AG09309 (cell line): ENCODE measurements at places on chromosomes 4 and X.

GRCh38 chr4:131974730-131975129, 1174.4 kb upstream of the PCDH10 start:
- no peak for DNase-seq

GRCh38 chr4:86791126-86791525, 58.1 kb downstream of the SLC10A6 start:
- DNase-seq: no peak

- no peak for DNase-seq
These were observed 23.0 kb upstream of the DHX15 start for GRCh38 chr4:24607334-24607733.

DNA sequence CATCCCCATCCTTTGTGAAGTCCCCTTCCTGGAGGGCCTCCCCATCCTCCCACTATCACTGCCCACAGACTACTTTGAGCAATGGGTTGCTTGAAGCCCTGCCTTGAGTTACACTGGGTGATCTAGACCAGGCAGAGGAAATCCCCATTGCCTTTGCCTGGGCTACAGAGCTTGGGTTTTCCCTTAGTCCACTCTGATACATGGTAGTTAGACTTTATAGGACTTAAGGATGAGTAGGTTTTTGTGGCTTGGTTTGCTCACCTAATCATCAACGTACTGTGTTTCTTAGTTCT, 56.6 kb downstream of the TMEM131L start:
- DNase-seq: no peak

DNA sequence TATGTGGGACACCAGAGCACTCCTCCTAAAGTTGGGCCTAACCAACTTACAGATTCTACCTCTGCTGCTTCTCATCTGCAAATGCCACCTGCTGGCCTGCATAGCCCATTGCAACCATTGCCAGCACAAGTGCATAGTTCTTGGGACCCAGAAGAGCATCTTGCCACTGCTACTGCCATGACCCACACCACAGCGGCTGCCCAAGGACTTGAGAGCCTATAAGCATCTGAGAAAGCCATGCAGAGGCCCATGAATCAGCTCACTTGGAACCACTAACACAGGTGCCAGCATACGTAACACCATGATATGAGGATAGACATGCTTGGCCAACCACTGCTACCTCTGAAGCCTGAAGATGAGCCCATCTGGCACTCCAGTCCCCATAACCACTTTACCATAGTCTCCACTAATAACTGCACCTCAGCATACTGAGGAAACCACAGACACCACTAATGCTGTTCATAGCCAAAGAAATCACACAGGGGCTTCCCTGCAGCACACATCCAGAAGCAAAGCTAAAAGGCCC, 258.1 kb upstream of the AGTR2 start:
- no peak for DNase-seq

- no peak for DNase-seq
These were observed 47.9 kb upstream of the QRFPR start for GRCh38 chr4:121428721-121429120.

- DNase-seq: no peak
These were observed 19.9 kb upstream of the KLHL8 start for GRCh38 chr4:87240341-87240740.

DNA sequence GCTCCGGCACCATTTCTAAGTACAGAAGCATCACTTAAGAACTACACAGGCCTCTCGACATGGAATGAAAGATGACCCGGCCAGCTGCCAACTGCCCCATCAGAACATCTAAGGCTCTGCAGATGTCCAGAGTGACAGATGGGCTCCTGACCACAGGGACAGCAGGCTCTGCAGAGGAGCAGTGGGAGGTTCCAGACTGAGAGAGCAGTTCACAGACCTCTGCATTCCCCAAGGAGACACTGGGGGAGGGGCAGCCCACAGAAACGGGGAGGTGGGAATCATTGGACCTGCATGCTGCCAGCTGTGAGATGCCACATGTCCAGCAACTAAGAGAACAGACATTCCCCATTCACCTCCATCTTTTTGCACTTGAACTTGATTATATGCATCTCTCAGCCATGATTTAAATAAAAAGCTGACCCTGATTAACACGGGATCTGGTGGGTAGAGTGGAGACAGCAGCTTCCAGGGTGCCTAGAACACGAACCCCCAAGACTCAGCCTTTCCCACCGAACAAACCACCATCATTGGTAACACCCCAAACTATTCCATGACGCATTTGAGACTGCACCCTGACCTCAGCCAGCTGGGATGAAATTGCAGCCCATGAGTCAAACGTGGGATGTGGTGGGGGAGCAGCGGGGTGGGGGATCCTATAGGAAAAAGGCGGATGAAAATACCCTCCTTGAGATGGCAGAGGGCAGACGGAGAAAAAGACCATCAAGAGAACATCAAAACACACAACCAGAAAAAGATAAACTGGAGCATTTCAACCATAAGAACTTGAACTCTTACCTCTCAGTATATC, 47.2 kb downstream of the AFAP1 start:
- DNase-seq: peak; percentile 82
